ENCODE measurements at places on chromosomes 3 and 15. TPM values are rescaled to one million over a fixed set of nuclear protein-coding genes. Genes with fewer than 3 reads are reported as not detected.

GRCh38 chr3:141477224-141477623 lies 9.6 kb upstream of the RASA2 start:
- peak; percentile 52 for DNase-seq

- no peak for DNase-seq
Observed at GRCh38 chr15:57857871-57858270, 151.4 kb downstream of the POLR2M start.

- DNase-seq, result no peak
Observed at GRCh38 chr15:101543026-101543390, 53.5 kb upstream of the PCSK6 start.

DNA sequence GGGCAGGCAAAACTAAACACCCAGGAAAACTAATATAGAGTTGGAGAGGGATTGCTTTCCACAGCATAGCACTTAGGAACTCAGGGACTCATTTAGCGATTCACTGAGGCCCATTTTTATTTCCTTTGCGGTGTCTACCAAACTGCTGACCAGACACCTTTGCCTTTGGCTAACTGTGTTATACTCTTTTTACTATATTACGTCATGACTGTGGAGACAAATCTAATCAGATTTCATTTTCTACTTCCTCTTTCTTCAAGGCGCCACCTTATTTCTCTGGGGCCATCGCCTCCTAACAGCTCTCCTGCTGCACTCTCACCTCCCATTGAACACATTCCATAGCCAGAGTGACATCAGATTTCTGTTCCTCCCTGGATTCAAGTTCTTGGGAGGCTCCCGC lies 215.7 kb upstream of the WNT5A start:
- no peak for DNase-seq

DNA sequence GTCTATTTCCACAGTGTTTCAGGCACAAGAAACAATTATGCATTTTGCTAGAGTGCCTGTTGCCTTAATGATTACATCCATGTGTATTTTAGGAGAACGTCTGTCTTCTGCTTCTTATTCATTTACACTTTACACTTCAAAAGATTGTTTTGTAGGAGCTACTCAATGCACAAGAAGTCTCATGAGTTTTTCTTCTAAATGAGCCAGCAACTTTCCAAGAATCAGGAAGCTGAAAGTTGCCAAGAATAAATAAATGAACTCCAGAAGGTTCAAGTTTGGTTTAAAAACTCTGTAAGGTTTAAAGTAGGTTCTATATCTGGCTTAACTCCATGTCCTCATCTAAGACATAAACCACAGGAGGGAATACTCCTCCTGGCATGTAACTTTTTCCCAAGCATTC lies 103.8 kb upstream of the ADPGK start:
- no peak for DNase-seq

DNA sequence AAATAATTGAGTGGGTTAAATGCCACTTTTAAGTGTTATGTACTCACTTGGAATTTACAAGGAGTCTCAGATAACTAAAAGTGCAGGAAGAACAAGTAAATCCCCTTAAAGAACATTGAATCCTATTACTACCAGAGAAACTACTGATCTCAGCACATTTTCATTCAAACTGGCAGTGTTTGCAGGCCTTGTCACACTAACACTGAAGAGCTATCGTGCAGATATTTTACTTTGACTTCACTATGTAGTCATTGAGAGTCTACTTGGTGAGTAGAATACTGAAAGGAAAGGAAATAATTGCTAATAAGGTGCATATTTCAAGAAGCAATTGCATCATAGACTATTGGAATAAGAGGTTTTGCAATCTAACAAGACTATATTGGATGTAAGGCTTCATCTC lies 721.4 kb upstream of the CBLB start:
- DNase-seq, result no peak

DNA sequence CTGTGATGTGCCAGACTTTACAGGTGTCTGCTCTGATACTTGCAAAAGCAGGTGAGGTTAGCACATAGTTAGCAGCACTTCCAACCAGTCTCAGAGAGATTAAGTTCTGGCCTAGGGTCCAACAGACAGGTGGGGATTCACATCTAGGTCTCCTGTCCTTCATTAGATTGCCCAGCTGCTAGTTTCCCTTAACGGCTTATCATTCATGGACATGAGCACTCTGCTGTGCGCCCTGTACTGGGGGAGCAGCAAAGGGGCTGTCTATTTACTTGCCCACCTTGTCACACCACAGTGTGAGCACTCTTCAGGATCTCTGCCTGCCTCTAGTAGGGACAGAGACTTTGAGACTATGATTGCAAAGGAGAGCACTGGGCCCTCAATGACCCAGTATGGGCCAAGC lies 8.7 kb downstream of the SPSB4 start:
- no peak for DNase-seq

DNA sequence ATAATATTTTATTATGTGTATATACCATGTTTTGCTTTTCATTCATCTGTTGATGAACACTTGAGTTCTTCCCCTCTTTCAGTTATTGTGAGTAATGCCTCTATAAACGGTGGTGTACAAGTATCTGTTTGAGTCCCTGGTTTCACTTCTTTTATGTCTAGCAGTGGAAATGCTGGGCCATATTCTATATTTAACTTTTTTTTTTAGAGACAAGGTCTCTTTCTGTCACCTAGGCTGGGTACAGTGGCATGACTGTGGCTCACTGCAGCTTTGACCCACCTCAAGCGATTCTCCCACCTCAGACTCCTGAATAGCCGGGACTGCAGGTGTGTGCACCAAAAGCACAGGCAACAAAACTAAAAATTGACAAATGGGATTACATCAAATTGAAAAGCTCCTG lies 19.9 kb downstream of the GOLM2 start:
- DNase-seq, result no peak

DNA sequence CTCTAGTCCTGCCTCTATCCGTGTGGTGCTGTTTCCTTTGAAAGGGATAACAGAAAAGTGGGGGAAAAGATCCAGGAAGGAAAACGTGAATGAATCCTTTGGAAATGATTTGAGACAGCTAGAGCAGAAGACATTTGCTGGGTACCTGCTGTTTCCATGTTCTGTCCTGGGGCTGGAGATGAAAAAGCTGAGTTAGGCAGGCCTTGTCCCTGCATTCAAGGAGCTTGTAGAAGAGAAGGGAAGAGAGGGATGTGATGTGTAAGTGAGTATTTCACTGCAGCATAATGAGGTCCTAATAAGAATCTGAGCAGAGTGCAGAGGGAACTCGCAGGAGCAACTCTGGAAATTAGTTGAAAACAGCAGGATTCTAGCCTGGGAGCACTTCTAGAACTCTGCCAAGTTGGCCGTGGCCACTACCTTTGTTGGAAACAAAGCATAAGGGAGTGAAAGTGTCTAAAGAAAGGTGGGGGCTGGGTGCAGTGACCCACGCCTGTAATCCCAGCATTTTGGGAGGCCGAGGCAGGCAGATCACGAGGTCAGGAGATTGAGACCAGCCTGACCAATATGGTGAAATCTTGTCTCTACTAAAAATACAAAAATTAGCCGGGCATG lies 13.8 kb upstream of the SEMA4B start:
- DNase-seq, result no peak

DNA sequence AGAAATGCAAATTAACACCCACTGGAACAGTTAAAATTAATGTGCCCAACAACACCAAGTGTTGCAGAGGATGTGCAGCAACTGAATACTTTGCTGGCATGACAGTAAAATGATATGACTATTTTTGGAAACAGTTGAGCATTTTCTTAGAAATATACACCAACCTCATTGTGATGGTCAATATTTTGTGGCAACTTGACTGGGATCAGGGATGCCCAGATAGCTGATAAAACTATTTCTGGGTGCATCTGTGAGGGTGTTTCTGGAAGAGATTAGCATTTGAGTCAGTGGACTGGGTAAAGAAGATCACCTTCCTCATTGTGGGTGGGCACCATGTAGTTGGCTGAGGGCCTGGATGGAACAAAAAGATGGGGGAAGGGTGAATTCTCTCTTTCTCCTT lies 57.9 kb downstream of the RPLP1 start:
- DNase-seq, result no peak

- no peak for DNase-seq
Observed at GRCh38 chr3:59093521-59093920, 43.7 kb upstream of the CFAP20DC start.

DNA sequence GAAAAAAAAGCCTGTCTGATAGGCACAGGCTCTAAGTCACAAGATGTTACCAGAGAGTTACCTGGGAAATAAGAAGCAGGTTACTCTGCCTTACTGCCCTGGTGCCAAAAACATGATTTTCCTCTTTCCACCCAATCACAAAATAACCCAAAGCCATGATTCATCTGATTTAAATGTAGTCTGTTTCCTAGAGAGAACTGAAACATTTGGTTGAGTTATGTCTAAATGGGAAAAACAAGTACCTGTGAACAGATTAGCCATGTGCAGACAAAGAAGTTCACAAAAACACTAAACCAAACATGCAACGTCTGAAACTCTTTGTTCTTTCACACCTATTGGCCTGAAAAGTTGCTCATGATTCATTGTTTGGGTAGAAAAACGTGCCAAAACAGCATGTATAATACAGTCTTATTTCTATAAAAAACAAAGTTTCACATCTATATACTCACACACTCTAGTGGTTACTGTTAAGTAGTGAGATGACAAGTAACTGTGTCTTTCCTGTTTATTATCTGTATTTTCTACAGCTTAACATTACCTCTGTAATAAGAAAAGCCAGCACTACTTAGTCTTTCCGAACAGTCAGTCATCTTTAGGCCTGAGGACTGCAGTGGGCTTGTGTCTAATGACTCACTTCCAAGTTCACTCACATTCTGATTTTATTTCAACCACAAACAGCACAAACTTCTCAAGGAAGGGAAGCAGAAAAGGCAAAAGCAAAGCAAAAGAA lies 30.2 kb downstream of the FAM174B start:
- peak; percentile 16 for DNase-seq

DNA sequence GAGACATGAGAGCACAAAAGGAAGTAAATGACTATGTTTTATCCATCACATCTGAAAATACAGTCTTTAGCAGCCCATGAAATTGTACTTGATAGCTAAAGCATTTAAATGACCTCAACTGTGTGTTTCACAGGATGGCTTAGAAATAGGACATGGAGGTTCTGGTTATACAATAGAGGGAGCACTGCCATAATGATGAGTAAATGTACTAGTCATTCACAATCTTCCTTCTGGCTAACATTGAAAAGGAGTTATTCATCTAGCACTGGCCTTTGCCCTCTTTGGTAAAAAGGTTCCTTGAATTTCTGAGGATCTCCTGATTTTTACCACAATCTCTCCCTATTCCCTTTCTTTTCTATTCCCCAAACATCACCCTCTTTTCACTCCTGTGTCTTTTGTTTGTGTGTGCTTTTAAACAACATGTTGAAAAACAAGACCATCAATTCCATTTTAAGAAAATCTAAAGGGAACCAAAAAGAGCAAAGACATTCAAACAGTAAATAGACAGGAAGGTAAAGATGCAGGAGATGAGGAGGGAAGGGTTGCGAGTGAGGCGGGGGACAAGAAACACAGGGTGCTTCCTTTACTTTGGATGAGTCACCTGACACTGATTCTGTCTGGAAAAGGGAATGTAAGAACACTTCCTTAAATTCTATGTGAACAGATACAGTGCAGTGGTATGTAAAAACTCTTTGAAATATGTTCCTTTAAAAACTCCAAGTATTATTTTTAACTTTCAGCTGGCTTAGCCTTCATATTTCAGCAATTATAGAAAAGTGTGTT lies 619.0 kb downstream of the MECOM start:
- DNase-seq, result peak; percentile 15

GRCh38 chr15:29208836-29209235 lies 60.8 kb downstream of the NSMCE3 start:
- no peak for DNase-seq

The KBTBD13 gene
- not detected for polyA plus RNA-seq

The CAPN7 gene
- polyA plus RNA-seq, result 29.0 TPM

The CHRD gene
- 0.11 TPM for polyA plus RNA-seq

The CYP8B1 gene
- polyA plus RNA-seq, result not detected
